ENCODE measurements at places on chromosomes 11 and 22.

- DNase-seq: peak; percentile 15
Measured at GRCh38 chr11:13384908-13385640, 77.9 kb downstream of the BTBD10 start.

DNA sequence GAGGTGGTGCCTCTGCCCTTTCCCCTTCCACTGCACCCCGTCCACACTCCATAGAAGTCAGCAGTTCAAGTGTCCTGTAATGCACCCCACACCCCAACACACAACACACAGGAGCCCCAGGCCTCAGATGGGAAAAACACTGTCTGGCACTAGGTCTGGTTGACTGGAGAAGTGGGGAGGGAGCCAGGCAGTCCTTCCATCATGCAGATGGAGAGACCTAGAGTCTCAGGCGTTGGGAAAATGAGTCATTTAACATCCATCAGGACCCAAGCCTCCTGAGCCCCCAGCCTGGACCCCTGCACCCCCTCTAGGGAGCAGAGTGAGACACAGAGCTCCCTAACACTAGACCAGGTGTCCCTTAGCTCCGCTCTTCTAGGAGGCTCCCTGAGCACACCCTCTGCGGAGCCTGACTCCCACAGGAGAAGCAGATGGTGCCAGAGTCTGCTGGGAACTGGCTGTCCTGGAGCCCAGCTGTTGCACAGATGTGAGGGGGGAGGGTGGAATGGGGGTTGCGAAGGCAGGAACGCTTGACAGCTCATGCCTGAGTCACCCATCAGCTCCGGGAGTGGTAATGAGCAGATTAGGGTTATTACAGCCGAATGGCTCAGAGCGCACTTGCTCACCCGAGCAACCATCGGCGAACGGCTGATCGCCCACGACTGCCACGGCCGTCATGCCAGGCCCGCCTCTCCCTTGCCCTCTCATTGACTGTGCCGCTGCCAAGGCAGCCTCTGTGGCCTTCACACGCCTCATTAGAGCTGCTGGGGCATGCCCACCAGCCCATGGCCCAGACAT is 22.1 kb upstream of the SYT7 start:
- no peak for DNase-seq

DNA sequence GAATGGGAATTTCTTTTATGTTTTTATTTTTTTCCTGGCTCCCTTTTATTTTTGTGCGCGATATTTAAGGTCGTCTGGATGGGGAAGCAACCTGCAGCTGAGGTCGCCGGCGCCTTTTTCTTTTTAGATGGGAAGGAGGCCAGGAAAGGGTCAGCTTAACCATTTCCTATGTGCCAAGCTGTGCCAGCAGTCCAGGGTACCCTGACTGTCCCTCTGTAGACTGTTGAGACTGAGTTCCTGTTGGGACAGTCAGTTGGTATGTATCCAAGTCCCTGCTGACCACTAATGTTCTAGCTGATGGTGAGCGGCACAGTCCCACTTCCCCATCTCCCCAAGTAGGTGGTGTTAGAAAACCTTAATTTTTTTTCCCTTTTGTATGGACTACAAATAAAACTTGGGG is 10.5 kb downstream of the RBM14 start:
- DNase-seq: no peak

DNA sequence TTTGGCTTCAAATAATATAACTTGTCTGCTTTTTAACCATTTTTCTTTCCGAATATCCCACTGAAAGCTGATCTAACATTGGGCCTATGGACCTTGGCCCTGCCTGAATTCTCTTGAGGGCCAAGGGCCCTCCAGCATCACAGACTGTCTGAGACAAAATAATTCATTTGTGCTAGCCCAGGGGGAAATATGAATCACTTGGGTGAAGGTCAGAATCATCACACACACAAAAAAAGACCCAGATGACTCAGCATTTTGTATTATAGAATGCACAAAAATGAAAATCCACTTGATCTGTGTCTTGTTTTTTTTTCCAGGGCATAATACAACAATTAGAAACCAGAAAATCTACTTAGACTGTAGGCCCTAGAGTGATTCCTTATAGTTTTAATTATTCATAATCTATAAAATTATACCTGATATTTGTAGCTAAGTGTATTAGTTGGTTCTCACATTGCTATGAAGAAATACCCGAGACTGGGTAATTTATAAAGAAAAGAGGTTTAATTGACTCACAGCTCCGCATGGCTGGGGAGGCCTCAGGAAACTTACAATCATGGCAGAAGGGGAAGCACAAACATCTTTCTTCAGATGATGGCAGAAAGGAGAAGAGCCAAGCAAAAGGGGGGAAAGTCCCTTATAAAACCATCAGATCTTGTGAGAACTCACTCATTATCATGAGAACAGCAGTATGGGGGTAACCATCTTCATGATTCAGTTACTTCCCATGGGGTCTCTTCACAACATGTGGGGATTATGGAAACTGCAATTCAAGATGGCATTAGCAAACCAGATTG is 15.6 kb upstream of the RDX start:
- no peak for DNase-seq

- DNase-seq: no peak
Measured at GRCh38 chr11:77999446-78000030, 5.1 kb upstream of the INTS4 start.

DNA sequence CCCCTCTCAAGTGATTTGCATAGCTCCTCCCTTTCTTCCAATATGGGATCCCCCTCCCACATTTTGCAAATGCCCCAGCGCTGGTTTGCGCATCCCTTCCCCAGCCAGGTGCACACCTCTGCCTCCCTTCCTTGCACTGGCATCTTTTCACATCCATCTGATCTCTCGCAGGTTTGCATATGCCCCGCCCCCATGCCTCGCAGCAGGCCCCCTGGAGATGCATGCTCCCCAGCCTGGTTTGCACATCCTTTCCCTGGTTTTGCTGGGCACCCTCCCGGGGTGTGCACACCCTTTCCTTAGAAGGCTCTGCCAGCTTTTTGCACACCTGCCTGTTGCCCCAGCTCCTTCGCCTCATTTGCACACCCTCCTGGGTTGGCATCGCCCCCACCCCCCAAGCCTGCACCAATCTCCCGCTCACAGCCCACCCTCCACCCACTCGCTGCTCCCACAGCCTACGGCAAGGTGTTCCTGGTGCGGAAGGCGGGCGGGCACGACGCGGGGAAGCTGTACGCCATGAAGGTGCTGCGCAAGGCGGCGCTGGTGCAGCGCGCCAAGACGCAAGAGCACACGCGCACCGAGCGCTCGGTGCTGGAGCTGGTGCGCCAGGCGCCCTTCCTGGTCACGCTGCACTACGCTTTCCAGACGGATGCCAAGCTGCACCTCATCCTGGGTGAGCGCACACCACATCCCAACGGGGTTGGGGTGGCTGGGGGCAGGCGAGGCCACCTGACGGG is 917 bp downstream of the RPS6KA4 start:
- DNase-seq: no peak

DNA sequence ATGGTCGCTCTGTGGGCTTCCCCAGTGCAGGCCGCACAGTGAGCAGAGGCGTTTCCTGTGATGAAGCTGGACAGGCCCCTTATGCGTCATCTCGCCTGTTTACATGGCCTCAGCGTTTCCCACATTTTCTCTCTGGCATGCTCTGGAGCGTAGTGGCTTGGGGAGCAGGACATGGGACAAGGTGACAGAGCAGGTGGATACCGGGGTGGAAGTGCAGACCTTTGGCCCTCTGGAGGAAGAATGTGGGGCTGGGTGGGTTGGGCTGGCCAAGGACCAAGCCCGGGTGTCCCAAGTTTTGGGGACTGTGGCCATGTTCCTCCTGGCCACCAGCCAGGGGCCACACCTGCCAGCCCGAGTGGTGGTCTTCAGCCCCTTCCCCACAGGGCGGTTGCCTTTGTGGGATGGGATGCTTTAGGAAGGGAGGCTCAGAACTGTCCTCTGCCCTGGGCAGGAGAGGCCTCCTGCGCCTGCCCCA is 446.6 kb downstream of the TBC1D22A start:
- no peak for DNase-seq

GRCh38 chr11:117861151-117862018 is 15.1 kb downstream of the FXYD6 start:
- DNase-seq: no peak

GRCh38 chr11:10487002-10487647 is 32.1 kb downstream of the AMPD3 start:
- DNase-seq: no peak
